ENCODE measurements at places on chromosomes 3 and 15.

GRCh38 chr15:95812491-95812890 lies 518.0 kb upstream of the NR2F2 start:
- DNase-seq, result no peak

DNA sequence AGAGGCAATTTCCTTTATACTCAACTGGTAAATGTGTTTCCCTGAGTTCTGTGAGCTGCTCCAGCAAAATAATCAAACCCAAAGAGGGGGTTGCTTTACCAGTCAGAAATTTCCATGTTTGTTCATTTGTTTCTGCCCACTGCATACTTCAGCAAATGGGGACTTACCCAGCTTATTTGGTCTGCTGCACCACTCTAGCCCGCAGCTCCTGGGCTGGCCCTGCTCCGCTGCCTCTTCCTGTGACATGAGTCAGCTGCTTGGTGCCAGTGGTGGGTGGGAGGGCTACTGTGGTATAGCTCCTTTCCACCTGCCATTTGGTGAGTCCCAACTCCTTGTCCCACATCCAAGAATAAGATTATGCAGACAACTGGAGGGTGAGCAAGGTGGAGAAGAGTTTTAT lies 644.2 kb downstream of the MCTP2 start:
- DNase-seq, result no peak

GRCh38 chr3:55009372-55009771 lies 81.5 kb upstream of the LRTM1 start:
- no peak for DNase-seq

GRCh38 chr15:53759411-53759931 lies at the start of gene WDR72:
TSS of gene WDR72 (minus strand) at chr15:53759663. CDS start at chr15:53733149, 26,514 bp downstream.
- no peak for DNase-seq

- no peak for DNase-seq
These were observed 60.7 kb downstream of the CGNL1 start for GRCh38 chr15:57436961-57437360.

DNA sequence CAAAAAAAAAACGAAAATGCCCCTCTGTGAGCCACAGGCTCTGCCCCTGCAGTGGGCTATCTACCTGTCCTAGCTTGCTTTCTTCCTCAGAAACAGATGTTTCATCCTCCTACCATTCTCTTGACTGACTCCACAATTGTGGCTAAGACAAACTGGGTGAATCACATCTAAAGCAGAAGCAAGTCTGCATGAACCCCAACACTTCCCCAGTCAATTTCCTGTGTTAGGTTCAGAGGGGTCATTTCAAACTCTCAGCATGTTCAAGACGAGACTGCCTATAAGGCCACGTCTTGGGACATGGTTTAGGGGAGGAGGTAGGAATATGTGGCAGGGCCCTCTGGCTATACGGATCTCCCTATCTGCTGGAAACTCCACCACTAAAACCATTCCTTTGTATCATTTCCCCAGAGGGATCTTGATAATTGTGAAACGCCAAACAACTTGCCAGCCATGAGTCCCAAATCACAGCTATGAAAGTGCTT lies 28.6 kb upstream of the ANKDD1A start:
- no peak for DNase-seq

GRCh38 chr3:134237454-134238145 lies 13.1 kb downstream of the RYK start:
- no peak for DNase-seq

- DNase-seq, result no peak
These were observed 18.4 kb downstream of the TSPAN3 start for GRCh38 chr15:77052556-77052955.

- no peak for DNase-seq
These were observed 104.8 kb upstream of the WNT5A start for GRCh38 chr3:55591888-55592287.

- DNase-seq, result no peak
These were observed 41.3 kb downstream of the APBA2 start for GRCh38 chr15:28927043-28927442.

DNA sequence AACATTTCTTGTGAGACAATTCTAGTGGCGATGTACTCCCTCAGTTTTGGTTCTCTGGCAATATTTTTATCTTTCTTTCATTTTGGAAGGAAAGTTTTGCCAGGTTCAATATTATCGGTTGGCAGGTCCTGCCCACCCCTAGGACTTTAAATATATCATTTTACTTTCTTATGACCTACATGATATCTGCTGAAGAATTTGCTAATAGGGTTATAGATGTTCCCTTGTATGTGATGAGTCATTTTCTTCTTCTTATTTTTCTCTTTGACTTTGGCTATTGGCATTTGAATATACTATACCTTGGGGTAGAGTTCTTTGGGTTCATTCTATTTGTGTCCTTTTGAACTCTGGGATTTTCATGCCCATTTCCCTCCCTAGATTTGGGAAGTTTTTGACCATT lies 89.7 kb downstream of the GMNC start:
- DNase-seq, result no peak

- DNase-seq, result no peak
These were observed 32.0 kb downstream of the GLB1 start for GRCh38 chr3:33064929-33065328.

Measured in activated CD8-positive, alpha-beta memory T cell treated with anti-CD3 and anti-CD28 coated beads for 1 hour (primary cell).